Prostate gland (tissue), 2 donors: ENCODE measurements at places on chromosomes 5 and 9. TPM values are rescaled to one million over a fixed set of nuclear protein-coding genes. Genes with fewer than 3 reads are reported as not detected.

GRCh38 chr5:91128604-91129003 is 254.5 kb downstream of the ARRDC3 start:
- no peak for DNase-seq

GRCh38 chr5:76202182-76202581 is 119.0 kb downstream of the SV2C start:
- no peak for DNase-seq

DNA sequence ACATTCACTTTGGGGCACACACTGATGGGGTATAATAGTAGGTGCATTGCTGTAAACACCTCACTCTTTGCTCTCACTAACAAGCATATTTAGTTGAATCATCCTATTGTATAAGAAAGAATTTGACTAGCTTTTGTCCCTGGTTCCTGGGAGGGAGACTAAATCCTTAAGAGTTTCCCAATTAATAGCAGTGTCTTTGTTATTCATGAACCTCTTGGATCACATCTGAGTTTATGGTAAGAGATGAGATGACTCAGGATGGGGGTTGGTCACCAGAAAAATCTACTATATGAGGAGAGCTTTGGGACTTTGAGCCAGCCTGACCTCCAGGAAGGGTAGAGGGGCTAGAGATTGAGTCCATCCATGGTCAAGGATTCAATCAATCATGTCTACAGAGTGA is 56.8 kb downstream of the PUM3 start:
- DNase-seq: no peak

GRCh38 chr9:126303488-126303887 is 23.1 kb upstream of the MVB12B start:
- no peak for DNase-seq

Gene ARID3C
- 1.1 TPM for total RNA-seq

DNA sequence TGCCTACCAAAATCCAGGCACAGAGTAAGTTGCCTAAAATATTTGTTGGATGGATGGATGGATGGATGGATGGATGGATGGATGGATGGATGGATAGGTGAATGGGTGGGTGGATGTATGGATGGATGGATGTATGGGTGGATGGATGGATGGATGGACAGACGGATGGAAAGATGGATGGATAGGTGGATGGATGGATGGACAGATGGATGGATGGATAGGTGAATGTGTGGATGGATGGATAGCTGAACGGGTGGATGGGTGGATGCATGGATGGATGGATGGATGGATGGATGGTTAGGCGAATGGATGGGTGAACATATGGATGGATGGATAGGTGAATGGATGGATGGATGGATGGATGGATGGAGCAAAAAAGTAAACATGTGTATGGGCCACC is 131.9 kb downstream of the GABBR2 start:
- no peak for DNase-seq

DNA sequence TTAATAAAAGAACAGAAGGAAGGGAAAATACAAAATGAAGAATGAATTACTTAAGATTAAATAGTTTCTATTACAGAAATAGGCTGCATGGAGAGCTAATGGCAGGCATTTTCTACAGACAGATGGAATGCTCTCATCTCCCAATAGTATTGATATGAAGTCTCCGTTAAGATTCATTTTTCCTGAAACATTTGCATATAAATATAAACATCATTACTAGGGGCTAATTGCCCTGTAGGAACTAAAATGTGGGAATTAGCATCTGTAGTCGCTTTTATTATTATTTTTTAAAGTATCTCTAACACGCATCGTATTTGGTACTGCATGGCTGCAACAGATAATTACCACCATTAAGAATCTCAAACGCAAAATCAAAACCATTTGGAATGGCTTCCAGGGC is 2275.5 kb downstream of the MAT2B start:
- no peak for DNase-seq

Gene TRIM36
- 38.5 TPM for total RNA-seq

- DNase-seq: no peak
Observed at GRCh38 chr9:132578367-132578932, 4.0 kb upstream of the BARHL1 start.

GRCh38 chr5:172881691-172882370 is 47.8 kb downstream of the ERGIC1 start:
- no peak for DNase-seq

- no peak for DNase-seq
Observed at GRCh38 chr5:61467766-61468482, 135.9 kb downstream of the ZSWIM6 start.

Gene OR1Q1
- not detected for total RNA-seq

- DNase-seq: no peak
Observed at GRCh38 chr5:3302228-3302627, 293.4 kb upstream of the IRX1 start.

- no peak for DNase-seq
Observed at GRCh38 chr9:3047912-3048311, 204.0 kb upstream of the PUM3 start.

DNA sequence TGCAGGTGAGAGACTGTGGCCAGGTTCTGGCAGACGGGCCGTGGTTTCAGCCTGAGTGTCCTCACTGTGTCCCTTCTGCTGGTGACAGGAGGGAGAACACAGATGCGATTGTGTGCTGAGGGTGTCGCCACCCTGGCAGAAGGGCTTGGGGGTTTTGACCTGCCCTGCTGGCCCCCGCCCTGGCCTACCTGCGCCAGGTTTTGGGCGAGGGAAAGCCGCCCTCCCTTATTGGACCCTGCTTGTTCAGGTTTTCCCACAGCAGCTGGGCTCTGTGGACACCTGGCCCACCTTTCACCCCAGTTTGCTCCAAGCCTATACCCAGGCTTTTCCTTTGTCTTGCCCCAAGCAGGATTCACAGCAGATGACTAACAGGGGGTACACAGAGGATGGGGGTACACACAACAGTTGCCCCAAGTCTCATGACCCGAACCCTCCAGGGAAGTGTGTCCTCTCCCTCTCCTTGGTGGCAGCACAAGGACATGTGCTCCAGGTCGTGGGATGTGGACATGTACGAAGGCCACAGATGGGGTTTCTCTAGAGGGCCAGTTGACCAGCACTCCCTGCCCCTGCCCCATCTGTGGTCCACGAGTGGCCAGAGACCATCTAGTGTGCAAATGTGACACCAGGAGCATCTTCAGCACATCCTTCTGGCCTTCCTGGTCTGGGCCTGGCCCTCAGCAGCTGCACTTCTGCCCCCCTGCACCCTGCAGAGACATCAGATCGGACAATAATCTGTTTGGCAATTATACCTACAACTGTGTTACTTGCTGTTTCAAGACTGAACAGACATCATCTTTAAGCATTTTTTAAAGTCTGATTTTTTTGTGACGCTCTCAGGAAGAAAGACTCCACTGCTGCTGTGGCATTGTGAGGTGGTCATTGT is 265.8 kb upstream of the IRX4 start:
- no peak for DNase-seq

DNA sequence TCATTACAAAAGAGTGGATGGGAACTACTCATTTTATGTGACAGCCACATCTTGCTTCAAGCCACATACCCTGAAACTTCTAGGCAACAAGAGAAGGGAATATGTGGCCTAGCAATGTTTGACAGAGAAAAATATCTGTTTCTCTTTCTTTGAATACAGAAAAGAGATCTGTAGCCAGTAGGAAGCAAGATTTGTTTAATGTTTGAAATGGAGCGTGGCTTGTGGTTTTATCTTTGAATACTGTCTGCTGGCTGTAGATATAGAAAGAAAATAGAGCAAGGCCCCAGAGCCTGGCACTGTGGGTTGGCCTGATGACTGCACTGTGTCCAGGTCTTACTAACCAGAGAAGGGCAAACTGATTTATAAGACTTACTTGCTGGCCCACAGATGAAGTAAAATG is 133.8 kb downstream of the ARHGEF28 start:
- no peak for DNase-seq

Gene PCDHAC2
- 6.8 TPM for total RNA-seq

Gene EQTN
- total RNA-seq: not detected

Gene WDR38
- not detected for total RNA-seq

DNA sequence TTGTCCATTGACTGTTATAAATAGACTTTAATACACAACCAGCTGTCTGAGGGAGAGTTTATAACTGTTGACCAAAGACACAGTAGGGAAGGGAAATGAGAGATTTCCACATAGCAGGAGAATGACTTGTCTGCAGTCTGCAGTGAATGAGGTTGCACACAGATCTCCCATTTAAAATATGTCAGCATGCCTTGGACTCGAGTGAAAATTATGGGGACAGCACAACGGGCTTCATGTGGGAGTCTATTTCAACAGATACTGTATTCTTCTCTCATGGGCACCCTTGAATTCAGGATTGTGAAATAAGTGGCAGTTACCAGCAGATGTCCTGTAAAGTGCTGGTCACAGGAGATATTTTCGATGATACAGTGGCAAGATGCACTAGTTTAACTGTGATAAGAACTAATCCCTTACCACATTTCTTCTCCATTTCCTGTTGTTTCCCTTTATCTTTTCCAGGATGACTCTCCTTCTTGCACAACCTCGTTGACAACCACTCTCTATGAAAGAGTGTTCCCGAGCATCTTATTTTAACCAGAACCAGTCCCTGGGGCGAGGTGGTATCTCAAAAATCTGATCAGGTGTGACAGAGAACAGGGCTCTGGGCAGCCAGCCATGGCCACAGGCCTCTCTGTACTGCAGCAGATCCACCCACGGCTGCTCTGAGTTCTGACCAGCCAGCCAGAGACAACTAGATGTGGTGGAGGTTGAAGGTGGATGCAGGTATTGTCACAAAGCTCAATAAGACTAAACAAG is 51.5 kb upstream of the MAP3K1 start:
- DNase-seq: peak; percentile 43

DNA sequence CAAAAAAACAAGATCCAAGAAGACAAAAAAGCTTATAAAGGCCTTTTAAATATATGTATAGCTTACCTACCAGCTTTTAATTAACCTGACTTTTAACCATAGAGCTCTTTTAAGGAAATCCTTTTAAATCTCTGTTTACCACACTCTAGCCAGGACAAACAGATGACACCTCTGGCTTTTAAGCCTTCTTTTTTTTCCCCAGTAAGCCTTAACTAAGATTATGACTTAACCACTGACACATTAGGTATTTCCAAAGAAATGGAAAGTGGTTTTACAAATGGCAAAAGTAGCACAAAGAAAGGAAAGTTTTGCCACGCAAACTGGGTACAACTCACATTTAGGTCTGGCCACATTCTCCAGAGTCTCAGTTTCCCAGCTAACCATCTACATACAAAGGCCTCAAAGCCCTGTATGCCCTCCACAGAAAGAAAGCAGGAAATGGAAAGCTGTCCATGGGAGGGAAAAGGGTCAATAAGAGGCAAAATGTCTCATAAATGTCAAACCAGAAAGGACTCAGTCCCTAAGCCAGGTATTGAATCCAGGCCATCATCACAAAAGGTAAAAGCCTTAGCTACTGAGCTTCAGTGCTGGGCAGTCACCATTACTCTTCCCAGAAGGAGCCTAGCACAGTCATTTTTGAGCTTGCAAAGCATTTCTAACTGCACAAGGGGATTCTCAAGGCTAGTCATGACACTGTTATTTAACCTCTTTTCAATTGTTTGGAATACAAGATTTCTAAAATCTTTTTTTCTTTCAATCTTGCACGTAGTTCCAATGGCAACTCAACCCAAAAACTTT is 19.7 kb downstream of the TMEM161B start:
- no peak for DNase-seq

- DNase-seq: no peak
Observed at GRCh38 chr5:109959652-109960051, 269.9 kb downstream of the MAN2A1 start.

DNA sequence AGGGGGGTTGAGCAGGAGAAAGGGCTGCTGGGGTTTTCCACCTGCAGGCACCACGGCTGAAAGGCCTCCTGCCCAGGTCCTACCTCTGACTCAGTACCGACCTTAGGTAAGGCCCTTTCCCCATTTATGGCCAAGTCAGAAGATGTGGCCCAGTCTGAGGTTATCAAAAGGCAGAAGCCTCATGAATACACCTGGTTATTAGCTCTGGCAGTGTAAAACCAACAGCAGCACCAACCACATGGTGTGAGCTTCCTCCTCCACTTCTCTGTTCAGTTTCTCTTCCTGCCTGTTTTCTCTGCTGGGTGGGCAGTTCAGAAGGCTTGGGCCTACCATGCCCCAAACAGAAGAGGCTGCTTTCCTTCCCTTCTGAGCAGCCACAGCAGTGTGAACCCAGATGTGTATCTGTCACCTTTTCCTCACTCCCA is 86.9 kb downstream of the UGCG start:
- no peak for DNase-seq

Gene MARCOL
- not detected for total RNA-seq

DNA sequence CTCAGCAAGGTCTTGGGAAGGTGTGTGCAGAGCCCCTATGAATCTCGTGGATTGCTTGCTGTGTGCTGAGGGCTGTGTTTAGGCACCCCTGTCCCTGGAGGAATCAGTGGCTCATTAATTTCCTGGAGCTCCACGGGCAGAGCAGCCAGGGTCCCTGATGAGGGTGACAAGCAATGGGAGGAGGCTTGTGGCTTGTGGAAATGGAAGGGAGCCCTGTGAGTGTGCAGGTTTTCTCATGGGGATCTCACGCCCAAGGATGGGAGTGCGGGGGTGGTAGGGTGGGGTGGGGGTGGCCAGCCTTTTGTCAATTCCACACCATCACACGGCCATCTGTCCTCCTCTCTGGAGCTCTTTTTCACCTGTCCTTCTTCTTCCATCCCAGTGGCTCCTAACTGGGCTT is 25.3 kb downstream of the PHF2 start:
- no peak for DNase-seq

GRCh38 chr5:93422652-93423280 is 158.3 kb downstream of the NR2F1-AS1 start:
- no peak for DNase-seq

- no peak for DNase-seq
Observed at GRCh38 chr5:125870256-125870655, 553.0 kb upstream of the GRAMD2B start.

Gene FOXD4L6
- total RNA-seq: not detected

Gene SH3TC2
- total RNA-seq: 6.2 TPM

GRCh38 chr9:112158656-112159367 is 16.3 kb downstream of the SUSD1 start:
- no peak for DNase-seq

Gene SLC34A1
- not detected for total RNA-seq

Gene HTR4
- total RNA-seq: 2.1 TPM

DNA sequence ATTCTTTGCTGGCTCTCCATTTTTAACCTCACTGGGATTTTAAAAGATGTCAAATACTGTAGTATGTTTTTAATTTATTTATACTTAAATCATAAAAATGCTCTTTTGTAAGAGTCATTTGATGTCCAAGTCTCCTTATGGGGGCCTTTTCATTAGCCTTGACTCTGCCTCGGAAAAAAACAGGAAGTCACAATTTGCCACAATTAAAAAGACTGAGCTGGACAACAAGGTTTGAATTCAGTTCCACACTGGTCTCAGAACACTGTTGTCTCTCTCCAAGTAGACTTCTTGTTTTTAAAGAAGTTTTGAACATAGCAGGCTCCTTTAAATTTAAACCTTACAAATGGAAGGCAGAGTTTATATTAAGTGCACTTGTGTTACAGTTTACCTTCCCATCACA is 444.2 kb downstream of the ACTL7B start:
- DNase-seq: no peak

Gene PCDHGC3
- 55.3 TPM for total RNA-seq

- no peak for DNase-seq
Observed at GRCh38 chr9:100890321-100890720, 138.2 kb upstream of the PLPPR1 start.
